ENCODE measurements at places on chromosomes 5 and 9. TPM values are rescaled to one million over a fixed set of nuclear protein-coding genes. Genes with fewer than 3 reads are reported as not detected.

The C5orf24 gene
- total RNA-seq: 36.0 TPM

The CFAP77 gene
- total RNA-seq: not detected

The PSMD5 gene
- total RNA-seq: 67.9 TPM

The GKAP1 gene
- 2.8 TPM for total RNA-seq

The INSL4 gene
- not detected for total RNA-seq

The TRPM3 gene
- not detected for total RNA-seq

The CD274 gene
- 36.7 TPM for total RNA-seq

The PCDHGB6 gene
- 0.34 TPM for total RNA-seq

GRCh38 chr5:9544056-9544455 lies 1.8 kb downstream of the SEMA5A start:
- no peak for DNase-seq
- H3K4me1 ChIP-seq: peaks cover 6% of the 10 kb centered on the region
- peak overlapping the region; percentile 55 for H3K27ac ChIP-seq
- peak overlapping the region; percentile 71 for H3K4me3 ChIP-seq
- H3K36me3 ChIP-seq: no peaks in the 10 kb centered on the region

GRCh38 chr5:127375544-127376091 lies 85.0 kb downstream of the MEGF10 start:
- H3K4me1 ChIP-seq: no peaks in the 10 kb centered on the region
- no peak for DNase-seq
- H3K27me3 ChIP-seq: peaks cover 7% of the 10 kb centered on the region
- H3K27ac ChIP-seq: no peak overlapping the region
- no peak overlapping the region for H3K4me3 ChIP-seq
- H3K36me3 ChIP-seq: no peaks in the 10 kb centered on the region

DNA sequence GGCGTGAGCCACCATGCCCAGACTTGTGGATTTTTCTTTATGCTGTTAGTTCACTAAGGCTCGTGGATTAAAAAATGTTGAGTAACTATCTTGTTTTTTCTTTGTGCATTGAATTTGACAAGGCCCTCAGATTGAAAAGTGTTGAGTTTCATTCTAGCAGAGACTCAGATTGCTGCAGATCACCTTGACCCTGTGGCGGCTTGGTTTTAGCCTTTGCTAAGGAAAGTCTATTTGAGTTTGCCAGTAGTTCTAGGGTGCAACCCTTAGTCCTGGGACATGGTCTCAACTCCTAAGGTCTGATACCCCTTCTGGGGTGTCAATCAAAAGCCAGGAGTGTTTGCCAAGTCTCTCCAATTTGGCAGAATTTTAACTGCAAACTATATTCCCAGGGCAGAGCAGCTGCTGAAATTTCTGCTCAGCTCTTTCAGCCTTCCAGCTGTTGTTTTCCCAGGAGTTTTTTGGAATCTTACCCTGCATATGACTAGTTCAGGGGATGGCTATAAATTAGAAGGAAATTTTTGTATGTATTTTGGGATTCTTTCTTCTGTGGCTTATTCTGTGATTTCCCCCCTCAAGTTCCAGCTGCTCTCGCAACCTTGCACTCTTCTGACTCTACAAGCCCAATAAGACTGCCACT lies 84.3 kb upstream of the HAND1 start:
- DNase-seq: no peak
- no peak overlapping the region for H3K4me3 ChIP-seq
- no peak overlapping the region for H3K27ac ChIP-seq
- H3K27me3 ChIP-seq: peaks cover 5% of the 10 kb centered on the region

- no peaks in the 10 kb centered on the region for H3K27me3 ChIP-seq
- H3K4me3 ChIP-seq: no peak overlapping the region
- H3K27ac ChIP-seq: no peak overlapping the region
- DNase-seq: no peak
Measured at GRCh38 chr5:2890011-2890410, 138.5 kb upstream of the IRX2 start.

GRCh38 chr5:172640822-172641358 lies at the start of gene NEURL1B:
TSS of gene NEURL1B (plus strand) at chr5:172641263. CDS start at chr5:172641407, 144 bp downstream.
- peaks cover 50% of the 10 kb centered on the region for H3K27me3 ChIP-seq
- H3K36me3 ChIP-seq: no peaks in the 10 kb centered on the region
- peak within 1 kb of the TSS; percentile 52 for H3K4me3 ChIP-seq
- DNase-seq: peak; percentile 64

GRCh38 chr9:127558581-127559246 lies 53.4 kb upstream of the STXBP1 start:
- H3K27ac ChIP-seq: peak overlapping the region; percentile 29
- no peak for DNase-seq
- H3K27me3 ChIP-seq: no peaks in the 10 kb centered on the region
- peak overlapping the region; percentile 3 for H3K4me3 ChIP-seq

DNA sequence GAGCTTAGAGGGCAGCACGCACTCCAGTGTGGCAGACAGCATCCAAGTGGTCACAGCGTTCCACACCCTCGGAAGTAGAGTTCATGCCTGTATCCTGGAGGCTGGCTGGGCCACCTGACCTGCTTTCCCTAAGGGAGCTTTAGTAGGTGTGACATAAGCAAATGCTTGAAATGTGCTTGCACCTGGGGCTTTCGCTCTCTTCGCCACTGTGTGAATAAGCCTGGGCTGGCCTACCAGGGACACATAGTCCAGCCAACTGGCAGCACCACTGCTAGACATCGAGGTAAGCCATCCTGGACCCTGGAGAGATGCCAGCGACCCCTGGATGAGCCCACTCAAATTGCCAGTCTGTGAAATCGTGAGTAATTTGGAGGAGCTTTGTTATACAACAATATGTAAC lies 24.9 kb upstream of the IRX4 start:
- no peaks in the 10 kb centered on the region for H3K36me3 ChIP-seq
- H3K4me1 ChIP-seq: no peaks in the 10 kb centered on the region
- H3K27me3 ChIP-seq: no peaks in the 10 kb centered on the region
- no peak for DNase-seq
- H3K27ac ChIP-seq: no peak overlapping the region

DNA sequence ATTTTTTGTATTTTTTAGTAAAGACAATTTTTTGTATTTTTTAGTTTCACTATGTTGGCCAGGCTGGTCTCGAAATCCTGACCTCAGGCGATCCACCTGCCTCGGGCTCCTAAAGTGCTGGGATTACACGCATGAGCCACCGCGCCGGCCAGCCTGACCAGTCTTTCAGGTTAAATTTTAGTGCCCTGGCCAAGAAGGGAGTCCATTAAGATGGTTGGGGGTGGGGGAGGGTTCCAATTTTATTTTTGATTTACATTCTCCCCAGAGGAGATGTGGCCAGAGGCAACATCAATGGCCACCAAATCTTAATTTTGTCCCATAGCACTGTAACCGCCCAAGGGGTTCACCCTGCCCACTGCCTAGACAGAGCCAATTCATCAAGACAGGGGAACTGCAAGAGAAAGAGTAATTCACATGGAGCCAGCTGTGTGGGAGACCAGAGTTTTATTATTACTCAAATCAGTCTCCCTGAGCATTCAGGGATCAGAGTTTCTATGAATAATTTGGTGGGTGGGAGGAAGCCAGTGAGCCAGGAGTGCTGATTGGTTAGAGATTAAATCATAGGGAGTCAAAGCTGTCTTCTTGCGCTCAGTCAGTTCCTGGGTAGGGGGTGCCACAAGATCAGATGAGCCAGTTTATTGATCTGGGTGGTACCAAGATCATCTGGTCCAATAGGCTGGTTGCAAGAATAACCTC lies 24.7 kb downstream of the TBCA start:
- peak overlapping the region; percentile 30 for H3K27ac ChIP-seq
- DNase-seq: no peak
- peaks cover 35% of the 10 kb centered on the region for H3K4me1 ChIP-seq
- no peak overlapping the region for H3K4me3 ChIP-seq

DNA sequence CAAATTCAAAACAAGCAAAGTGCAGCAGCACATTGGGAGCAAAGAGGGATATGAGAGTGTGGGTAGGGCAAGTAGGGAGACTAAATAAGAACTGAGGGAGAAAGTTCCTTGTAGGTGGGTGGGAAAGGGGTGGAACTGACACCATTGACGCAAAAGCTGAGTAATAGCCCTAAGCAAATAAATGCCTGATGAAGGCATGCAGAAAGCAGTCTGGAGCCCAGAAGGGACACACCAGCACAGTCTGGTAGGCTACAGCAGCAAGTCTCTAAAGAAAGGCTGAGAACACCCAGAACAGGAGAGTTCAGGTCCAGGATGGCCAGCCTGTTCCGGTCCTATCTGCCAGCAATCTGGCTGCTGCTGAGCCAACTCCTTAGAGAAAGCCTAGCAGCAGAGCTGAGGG lies at the start of gene INSL4:
Gene INSL4, plus strand, starts transcription at position 208 of the 400 bp plus-strand sequence. Its CDS starts 105 bp downstream, at position 313.
- no peak within 1 kb of the TSS for H3K4me3 ChIP-seq
- peaks cover 23% of the 10 kb centered on the region for H3K27me3 ChIP-seq
- no peak within 1 kb of the TSS for H3K27ac ChIP-seq
- H3K4me1 ChIP-seq: no peaks in the 10 kb centered on the region

All from activated T-helper 2 cell treated with anti-CD3 and anti-CD28 coated beads, Interferon-gamma antibody, Interleukin-2, Interleukin-4, amounts not matched to agents 10 μg/mL and 5 μg/mL and 100 μg/mL, durations not matched to agents 14 hours and 24 hours and 36 hours (primary cell).